Esophagus squamous epithelium (tissue), 5 donors: ENCODE measurements at places on chromosomes 5 and 9.

GRCh38 chr5:78501411-78502352, 141.3 kb downstream of the SCAMP1 start:
- no peak for DNase-seq

GRCh38 chr5:170597872-170598271, 94.1 kb downstream of the KCNIP1 start:
- no peak for DNase-seq

DNA sequence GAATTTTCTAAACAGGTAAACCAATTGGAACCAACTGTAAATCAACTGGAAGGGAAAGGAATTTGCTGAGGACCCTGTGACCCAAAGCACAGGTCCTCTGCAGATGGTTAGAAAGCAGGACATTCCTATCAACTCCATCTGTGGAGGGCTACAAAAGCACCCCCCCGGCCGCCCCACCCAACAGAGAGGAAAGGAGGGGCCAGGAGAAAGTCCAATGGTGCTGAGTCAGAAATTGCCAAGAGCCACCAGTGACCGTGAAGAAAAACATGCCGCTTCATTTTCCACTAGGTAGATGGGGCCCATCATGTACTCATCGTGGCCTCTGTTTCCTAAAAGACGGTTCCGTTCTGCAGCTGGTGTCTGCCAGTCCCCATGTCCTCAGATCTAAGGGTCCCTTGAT, 66.3 kb downstream of the RAPGEF1 start:
- no peak for DNase-seq

DNA sequence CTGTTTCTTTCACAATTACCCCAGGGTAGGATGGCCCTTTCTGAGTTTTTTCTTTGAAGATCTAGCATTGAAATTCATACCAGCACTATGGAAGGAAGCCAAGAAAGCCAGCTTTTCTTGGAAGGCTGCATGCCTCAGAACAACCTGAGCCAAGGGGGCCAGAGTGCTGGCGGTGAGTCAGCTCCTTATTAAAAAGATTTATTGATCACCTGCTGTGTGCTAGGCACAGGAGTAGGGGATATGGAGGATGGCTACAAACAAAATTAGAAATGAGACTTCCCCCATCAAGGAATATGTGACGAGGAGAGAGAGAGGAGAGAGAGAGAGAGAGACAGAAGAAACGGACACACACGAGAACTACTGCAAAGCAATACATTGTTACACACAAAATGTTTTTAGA, 184.6 kb upstream of the PUM3 start:
- no peak for DNase-seq

- DNase-seq, result no peak
These were observed 118.9 kb downstream of the GHR start for GRCh38 chr5:42542106-42542505.

DNA sequence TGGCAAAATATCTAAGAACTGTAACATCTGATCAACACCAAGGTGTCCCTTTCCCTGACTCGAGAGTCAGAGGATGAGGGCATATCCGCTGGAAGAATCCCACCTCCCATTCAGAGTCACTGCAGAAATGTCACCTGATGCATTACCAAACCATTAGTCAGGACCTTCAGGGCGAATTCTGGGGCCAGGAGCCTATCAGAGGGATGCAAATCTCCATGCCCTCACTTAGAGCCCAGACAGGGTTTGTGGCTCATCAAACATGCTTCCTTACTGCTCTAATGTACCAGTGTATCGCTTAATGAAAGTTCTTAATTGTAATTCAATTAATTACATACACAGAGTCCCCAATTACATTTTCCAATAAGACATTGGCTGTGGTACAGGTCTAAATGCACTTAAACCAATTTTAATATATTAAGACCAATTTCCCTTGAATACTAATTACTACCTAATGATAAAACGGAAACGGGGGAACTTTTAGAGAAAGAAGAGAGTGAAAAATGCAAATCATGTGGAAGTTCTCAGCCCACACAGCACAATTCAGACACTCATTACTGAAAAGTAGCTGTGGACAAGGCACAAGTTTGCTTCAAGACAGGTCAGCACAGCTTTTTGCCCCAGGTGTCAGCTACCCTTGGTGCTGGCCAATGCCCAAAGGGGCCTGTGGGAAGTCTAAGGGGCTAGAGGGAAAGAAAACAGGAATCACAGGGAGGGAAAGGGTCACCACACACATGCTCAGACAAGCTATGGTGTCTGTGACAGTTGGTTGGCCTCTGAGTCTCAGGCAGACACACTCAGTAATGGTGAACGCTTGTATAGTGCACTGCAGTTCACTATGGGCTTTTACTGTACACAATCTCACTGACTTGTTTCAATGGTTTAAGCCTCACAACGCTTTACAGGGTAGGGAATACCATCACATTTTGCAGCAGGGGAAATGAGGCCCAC, 211.6 kb downstream of the MAPKAP1 start:
- DNase-seq, result no peak

DNA sequence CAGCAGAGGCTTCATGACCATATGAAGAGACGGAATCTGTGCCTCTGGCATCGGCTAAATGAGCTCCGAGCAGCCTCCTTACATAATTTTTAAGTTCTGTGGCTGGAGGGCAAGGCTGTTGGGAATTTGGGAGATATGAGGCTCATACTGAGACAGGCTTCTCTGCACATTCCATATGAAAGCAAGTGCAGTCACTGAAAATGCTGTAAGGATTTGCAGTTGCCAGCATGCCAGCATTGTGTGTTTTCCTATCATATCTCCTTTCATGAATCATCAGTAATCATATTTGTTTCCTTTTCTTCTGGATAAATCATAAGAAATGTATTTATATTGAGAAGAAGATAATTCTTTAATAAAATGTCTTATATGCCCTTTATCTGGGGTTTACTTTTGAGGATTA, 775.4 kb downstream of the SEMA5A start:
- no peak for DNase-seq

- no peak for DNase-seq
These were observed 14.9 kb upstream of the GFPT2 start for GRCh38 chr5:180367991-180368390.

GRCh38 chr9:131252120-131252519, 24.2 kb downstream of the FAM78A start:
- no peak for DNase-seq

DNA sequence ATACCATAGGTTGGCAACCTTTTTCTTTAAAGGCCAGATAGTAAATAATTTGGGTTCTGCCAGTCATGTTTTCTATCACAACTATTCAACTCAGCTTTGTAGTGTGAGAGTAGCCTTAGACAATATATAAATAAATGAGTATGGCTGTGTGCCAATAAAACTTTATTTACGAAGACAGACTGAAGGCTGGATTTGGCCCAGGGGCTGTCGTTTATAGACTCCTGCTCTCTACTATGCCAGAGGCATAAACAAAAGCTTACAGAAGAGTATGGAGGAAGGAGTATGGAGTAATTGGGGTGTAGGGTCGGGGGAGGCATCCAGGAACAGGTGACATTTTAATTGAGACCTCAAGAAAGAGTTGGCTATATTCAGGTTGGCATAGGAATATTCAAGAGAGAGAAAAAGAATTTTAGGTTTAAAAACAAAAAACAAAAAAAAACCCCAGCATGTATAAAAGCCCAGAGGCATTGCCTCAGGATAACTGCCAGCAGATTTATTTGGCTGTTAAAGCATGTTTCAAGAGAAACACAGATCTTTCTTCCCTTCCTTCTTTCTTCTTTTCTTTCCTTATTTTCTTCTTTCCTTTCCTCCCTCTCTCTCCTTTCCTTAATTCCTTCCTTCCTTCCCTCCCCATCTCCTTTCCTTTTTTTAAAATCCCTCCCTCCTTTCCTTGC, 39.9 kb downstream of the SLIT3 start:
- DNase-seq, result no peak

- DNase-seq, result no peak
These were observed 76.9 kb downstream of the CDH6 start for GRCh38 chr5:31270396-31270795.

- no peak for DNase-seq
These were observed 168.2 kb upstream of the DMRTA1 start for GRCh38 chr9:22278426-22278825.

GRCh38 chr9:91017245-91017644, 215.6 kb downstream of the SYK start:
- DNase-seq, result no peak

DNA sequence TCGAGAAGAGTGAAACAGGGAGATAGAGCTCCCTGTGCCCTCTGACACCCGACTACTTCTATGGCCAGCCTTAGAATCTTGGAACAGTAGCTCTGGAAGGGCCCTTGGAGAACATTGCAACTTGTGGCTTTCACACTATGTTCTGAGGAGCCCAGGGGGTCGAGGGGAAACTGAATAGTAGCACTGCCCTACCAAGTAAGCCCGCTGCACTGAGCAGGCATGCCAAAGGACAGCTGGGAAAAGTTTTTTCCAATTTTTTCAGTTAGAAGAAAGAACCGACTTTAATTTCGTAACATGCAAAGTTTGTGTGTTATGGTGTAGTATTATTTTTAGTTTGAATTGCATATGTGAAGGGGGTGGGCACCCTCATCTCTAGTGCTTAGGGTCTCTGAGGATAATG, 10.9 kb downstream of the SMIM3 start:
- no peak for DNase-seq

DNA sequence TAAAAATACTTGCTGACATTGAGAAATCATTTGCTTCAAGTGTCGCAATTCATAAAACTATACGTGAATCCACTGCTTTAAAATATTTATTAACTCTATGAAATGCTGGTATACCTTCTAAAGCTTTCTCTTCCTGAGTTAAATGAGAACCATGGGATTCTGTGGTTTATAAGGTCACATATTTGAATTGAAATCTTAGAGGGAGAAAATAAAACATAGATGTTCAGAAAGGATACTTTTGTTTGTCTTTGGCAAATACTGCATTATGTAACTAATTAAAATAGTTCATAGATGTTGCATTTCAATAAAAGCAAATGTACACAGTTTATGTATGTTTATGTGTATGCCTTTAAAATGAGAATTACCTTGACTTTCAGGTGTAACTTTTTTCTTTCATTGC, 250.1 kb downstream of the FAM170A start:
- no peak for DNase-seq

GRCh38 chr9:81625969-81626368, 63.4 kb downstream of the TLE1 start:
- no peak for DNase-seq

DNA sequence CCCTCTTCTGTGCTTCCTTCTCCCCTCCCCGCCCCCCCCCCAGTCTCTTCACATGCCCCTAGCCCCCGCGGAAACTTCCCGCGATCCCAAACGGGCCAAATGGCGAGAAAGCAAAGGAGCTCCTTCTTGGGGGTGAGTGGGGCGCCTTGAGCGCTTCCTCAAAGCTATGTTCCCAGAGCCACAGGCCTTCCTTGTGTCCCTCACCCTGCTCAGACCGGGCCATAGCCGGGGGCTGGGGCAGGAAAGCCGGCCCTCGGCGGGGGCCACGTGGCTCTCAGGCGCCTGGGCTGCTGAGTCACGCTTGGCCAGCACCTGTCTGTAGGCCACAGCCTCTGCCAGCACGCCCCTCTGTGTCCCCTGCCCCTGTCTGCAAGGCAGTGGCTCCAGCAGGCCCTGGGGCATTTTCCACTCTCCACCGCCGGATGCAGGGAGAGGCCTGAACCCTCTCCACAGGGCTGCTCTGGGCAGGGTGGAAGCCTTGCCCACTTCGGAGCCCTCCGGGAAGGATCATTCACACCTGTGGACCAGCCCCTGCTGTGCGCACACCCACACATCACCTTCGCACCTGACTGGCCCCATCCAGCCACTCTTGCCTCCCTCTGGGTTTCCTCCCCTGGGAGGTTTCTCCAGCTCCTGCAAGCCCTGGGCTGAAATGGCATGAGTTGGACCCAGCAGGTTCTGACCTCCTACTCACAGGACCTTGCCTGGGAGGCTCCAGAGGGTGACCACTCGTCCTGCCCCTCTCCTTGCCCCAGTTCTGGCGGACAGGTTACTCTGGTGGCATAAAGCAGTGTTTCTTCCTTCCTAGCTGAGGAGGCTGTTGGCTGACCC, 1.2 kb upstream of the SQSTM1 start:
- no peak for DNase-seq

GRCh38 chr5:172447646-172448365, 6.5 kb downstream of the SH3PXD2B start:
- DNase-seq, result no peak

DNA sequence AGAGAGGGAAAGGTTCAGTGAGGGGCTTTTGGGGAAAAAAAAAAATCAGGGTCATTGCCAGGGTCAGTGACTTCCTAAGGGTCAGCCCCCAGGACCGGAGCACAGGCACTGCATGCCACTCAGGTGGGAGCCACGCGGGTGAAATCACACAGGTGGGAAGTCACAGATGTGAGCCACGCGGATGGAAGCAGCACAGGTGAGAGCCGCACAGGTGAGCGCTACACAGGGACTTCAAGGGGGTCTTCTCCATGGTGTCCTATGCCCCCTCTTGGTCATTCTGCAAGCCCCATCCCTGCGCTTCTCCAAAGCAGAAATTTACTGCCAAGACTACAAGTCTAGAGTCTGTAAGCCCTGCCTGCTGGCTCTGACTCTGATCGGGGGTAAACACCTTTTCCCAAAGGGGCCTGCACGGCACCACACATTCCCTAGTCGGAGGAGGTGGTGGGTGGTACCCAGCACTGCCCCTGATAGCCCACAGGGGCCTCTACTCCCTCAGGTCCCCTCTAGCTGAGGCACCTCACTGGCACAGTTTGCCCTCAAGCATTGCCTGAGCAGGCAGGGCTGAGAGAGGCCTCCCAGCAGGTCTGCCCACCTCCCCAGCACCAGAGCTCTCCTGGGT, 18.3 kb upstream of the OBP2B start:
- DNase-seq, result no peak
